ENCODE measurements at places on chromosomes 12 and 14.

GRCh38 chr12:56158926-56159461, 835 bp downstream of the MYL6 start:
- no peak for DNase-seq

DNA sequence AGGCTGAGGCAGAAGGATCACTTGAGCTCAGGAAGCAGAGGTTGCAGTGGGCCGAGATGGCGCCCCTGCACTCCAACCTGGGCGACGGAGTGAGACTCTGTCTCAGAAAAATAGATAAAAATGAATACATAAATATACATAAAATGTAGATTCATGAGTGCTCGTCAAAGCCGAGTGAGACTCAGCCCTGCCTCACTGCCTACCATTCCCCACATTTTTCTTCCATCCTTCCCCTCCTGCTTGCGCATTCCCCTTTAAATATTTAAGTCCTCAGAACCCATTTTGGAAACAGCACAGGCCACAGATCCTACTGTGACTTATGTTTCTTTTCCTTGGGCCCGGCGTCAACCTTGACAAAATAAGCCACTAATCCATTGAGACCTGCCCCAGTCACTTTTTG, 31.9 kb upstream of the AACS start:
- no peak for DNase-seq

DNA sequence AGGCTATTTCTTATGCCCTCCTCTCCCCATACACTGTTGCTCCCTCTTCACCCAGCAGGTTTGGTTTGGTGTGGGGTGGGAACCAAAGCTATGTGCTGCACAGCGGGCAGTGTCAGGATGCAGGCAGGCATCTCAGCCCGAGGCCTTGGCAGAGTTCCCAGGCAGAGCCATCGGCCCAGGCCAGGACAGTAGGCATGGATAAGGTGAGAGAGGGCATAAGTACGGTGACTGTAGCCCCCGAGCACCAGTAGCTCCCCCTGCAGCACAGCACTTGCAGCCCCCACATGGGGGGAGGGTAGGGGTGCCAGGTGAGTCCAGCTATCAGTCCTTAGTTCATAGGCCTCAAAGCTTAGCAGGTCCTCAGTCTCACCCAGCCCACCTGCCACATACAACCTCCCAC, 7.2 kb downstream of the KLHL33 start:
- no peak for DNase-seq

- DNase-seq, result no peak
These were observed 4.6 kb downstream of the FAM177A1 start for GRCh38 chr14:35050652-35051051.

GRCh38 chr12:3303410-3304136, 187.4 kb upstream of the PRMT8 start:
- no peak for DNase-seq

GRCh38 chr14:63654346-63654745, 12.7 kb upstream of the WDR89 start:
- DNase-seq, result no peak

GRCh38 chr14:51609251-51609954, 42.3 kb upstream of the FRMD6 start:
- no peak for DNase-seq

Measured in stimulated activated CD4-positive, alpha-beta T cell treated with anti-CD3 and anti-CD28 coated beads, Interleukin-12 subunit alpha, Interleukin-12 subunit beta, amount 100 ng/mL, for 4 hours (primary cell).